Naive B cell (primary cell): ENCODE measurements at places on chromosomes 1 and 21.

GRCh38 chr1:51708911-51709760 lies 92.2 kb downstream of the OSBPL9 start:
- no peak for DNase-seq

DNA sequence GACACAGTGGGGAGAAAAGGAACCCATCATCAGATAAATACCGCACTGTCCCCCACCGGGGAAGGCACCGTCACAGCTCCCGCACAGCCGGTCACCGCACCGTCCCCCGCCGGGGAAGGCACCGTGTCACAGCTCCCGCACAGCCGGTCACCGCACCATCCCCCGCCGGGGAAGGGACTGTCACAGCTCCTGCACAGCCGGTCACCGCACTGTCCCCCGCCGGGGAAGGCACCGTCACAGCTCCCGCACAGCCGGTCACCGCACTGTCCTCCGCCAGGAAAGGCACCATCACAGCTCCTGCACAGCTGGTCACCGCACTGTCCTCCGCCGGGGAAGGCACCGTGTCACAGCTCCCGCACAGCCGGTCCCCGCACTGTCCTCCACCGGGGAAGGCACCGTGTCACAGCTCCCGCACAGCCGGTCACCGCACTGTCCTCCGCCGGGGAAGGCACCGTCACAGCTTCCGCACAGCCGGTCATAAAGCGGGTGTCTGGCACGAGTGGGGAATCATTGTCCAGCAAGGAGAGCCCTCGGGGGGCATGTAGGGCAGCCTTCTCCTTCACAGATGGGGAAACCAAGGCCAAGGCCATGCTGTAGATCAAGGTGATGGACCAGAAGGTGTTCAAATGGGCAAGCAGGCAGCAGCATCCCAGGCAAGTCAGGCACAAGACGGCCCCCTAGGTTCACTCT lies 280.1 kb downstream of the NPHP4 start:
- no peak for DNase-seq

GRCh38 chr1:180230416-180230790 lies 339 bp downstream of the LHX4 start:
- no peak for DNase-seq

- no peak for DNase-seq
Observed at GRCh38 chr21:39849014-39849655, 18.1 kb upstream of the PCP4 start.

DNA sequence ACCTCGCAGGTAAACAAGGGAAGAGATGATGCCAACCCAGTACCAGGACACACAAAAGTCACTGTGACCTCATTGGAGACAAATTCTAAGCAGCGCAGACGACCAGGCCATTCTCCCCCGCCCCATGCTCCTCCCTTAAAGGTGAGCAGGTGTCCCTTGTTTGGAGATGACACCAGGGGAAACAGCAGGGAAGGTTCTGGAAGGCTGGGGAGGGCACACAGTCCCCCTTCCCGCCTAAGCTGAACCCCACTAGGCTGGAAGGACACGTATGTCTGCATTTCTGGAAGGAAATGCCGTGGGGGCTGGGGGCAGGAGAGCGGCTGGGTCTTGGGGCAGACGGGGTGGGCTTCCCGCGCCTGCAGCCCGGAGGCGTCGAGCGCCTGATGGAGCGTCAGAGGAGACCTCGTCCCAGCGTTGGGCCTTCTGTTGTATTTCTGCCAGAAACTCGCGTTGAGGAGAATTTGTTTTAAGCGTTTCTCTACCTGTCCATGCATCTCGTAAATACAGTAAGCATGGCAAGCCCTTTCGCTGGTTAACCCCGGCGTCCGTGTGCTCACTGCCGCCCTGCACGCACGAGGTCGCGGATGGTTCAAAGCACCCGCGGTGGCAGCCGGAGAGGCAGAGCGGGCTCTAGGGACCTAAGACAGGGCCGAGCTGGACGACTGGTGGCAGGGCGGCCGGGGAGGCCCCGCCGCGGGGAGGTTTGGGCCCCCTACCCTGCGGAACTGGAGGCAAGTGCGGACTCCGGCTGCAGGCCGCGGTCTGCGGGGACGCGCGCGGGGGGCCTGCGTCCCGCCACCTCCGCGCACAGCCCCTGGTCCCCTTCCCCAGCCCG lies 1.2 kb upstream of the LHX4 start:
- no peak for DNase-seq

GRCh38 chr1:183443466-183443865 lies 25.3 kb upstream of the NMNAT2 start:
- no peak for DNase-seq

GRCh38 chr1:58233729-58234128 lies 312.8 kb downstream of the OMA1 start:
- no peak for DNase-seq

DNA sequence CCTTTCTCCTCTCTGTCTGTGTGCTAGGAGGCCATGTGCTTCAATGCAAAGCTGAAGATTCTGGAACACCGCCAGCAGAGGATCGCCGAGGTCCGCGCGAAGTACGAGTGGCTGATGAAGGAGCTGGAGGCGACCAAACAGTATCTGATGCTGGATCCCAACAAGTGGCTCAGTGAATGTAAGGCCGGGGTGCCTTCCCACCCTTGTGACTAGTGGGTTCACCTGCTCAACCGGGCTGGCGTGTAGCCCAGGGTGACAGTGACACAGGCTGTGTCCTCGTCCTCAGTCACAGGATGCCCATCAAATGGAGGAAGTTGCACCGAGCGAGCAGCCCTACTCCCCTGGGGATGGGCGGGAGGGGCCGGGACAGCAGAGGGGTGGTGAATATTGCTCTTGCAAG lies 544.1 kb downstream of the KIF26B start:
- DNase-seq = peak; percentile 62

GRCh38 chr21:24514081-24514733 lies 1093.1 kb downstream of the MRPL39 start:
- DNase-seq = peak; percentile 1

- no peak for DNase-seq
Observed at GRCh38 chr1:43005460-43006361, 47.0 kb upstream of the SLC2A1 start.

- no peak for DNase-seq
Observed at GRCh38 chr1:910881-911721, 12.6 kb upstream of the SAMD11 start.

DNA sequence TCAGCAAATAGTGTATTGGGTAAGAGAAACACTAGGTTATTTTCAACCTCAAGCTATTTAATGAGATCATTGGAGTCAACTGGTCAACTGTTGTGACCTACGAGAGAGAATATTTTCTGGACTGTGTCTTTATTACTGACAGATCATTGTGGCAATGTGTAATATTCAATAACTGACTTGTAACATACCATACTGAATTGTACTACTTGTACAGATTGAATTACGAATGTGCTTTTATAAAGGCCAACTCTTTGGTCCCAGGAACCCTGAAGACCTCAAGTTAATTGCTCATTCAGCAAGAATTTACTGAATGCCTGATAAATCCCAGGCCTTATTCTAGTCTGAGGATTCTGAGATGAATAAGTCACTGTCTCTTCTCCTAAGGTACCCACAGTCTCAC lies 56.1 kb upstream of the CAMK1G start:
- DNase-seq = no peak

- DNase-seq = no peak
Observed at GRCh38 chr1:245142171-245142798, 12.5 kb upstream of the KIF26B start.

- DNase-seq = no peak
Observed at GRCh38 chr1:51666478-51666877, 49.6 kb downstream of the OSBPL9 start.

DNA sequence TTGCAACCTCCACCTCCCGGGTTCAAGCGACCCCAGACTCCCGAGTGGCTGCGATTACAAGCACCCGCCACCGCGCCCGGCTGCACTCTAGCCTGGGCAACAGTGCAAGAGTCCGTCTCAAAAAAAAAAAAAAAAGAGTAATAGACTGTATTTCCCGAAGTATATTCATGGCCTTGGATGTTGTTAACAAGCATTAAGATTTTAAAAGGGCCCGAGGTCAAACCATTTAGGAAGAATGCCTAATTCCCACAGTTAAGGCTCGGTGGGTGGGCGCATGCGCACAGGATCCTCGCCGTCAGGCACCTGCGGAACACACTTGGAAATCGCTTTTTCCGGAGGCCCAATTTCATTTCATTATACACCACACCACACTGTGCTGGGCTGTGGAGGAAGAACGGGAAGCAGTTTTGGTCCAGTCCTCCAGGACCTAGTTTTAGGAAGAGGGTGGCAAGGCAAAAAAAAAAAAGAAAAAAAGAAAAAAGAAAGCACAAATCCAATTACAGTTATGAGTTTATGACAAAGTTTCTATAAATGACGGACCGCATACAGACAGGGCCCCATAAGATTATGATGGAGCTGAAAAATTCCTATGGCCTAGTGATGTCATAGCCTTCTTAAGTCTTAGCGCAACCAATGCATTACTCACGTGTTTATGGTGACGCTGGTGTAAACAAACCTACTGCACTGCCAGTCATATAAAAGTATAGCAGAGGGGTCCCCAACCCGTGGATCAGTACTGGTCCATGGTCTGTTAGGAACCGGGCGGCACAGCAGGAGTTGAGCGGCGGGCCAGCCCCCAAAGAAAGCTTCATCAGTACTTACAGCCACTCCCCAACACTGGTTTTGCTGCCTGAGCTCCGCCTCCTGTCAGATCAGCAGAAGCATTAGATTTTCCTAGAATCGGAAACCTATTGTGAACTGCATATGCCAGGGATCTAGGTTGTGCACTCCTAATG lies 38.2 kb downstream of the H3-3A start:
- no peak for DNase-seq

DNA sequence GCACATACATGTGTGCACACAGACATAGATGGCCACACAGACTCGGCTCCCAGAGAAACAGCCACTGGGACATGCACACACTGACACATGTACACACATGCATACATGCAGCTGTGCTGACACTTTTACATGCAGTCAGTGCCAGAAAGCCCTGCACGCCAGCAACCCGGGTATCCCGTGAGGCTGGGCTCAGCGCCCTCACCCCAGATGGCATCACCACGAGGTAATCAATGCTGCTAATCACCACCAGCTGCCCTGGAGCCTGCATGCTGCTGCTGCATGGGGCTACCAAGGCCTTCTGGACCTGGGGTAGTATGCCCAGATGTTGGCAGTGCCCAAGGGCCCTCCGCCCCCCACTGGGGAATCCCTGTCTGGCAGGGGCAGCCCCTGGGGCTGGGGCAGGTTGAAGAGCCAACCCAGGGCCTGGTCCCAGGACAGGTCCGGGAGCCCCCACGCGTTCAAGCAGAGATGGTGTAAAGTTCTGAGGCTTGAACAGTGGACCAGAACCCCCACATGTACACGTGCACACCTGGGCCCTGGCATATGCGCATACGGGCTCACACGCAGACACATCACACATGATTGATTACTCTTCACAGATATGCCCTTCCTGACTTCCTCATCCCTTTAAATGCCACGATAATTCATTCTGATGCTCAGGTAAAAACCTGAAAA lies 2.7 kb upstream of the COL16A1 start:
- DNase-seq = no peak
